Putamen (tissue), 1 donor: ENCODE measurements at places on chromosomes 7 and 10.

- no peak for DNase-seq
These were observed 23.5 kb downstream of the FBXW4 start for GRCh38 chr10:101671453-101671852.

- DNase-seq = no peak
These were observed 91.5 kb upstream of the TCERG1L start for GRCh38 chr10:131402771-131403650.

- no peak for DNase-seq
These were observed 170.6 kb downstream of the ARHGAP21 start for GRCh38 chr10:24553051-24553612.

GRCh38 chr10:97685395-97685958, 1.6 kb downstream of the AVPI1 start:
- DNase-seq = no peak

DNA sequence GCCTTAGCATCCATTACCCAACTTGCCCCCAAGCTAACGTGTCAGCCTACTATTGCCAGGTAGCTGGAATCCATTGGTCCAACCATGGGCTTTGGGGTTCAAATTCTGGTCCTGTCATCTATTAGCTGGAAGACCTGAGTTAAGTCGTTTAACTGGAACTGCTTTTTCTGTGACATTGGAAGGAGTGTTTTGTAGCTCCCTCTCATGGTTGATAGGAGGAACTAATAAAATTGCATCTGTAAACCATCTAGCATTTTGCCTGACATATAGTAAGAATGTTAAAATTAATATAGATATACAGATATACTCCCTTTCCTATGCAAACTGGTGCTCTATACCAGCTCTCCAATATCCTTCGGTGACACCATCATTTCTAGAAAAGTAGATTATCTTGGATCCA, 23.8 kb upstream of the SLF2 start:
- DNase-seq = no peak

- no peak for DNase-seq
These were observed 18.7 kb downstream of the ZNF786 start for GRCh38 chr7:149071641-149072437.

GRCh38 chr10:35639728-35640401, 2.2 kb downstream of the FZD8 start:
- DNase-seq = no peak

GRCh38 chr10:31413325-31413724, 94.3 kb downstream of the ZEB1 start:
- no peak for DNase-seq

DNA sequence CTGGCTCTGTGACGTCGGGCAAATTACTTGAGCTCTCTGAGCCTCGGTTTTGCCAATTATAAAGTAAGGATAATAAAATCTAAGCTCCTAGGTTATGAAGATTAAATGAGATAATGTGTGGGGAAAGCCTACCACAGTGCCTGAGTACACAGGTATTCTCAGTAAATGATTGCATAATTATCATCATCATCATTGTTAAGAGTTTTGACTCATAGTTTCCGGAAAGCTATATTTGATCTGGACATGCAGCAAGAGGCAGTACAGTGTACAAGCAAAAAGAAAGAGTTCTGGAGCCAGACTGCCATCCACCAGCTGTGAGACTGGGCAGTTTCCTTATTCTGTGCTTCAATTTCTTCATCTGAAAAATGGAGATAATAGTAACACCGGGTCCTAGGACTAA, 155.6 kb upstream of the YAE1 start:
- no peak for DNase-seq

- no peak for DNase-seq
These were observed 421.3 kb upstream of the GALNT17 start for GRCh38 chr7:70710651-70711050.

- no peak for DNase-seq
These were observed 67.0 kb downstream of the ZRANB1 start for GRCh38 chr10:125008689-125009638.

DNA sequence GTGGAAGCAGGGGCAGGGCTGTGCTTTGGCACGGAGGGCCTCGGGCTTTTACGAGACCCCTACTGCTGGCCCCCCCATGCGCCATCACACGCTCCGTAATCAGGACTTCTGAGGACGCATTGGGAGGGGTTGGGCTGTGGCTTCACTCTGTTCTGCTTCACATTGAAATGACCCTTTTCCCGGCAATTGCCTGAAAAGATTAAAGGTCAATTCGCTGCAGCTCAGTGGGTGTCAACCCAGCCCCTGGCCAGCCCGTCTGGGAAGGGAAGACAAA, 41.7 kb upstream of the UBE3C start:
- DNase-seq = no peak

GRCh38 chr7:150660939-150661613, 24.4 kb upstream of the GIMAP2 start:
- DNase-seq = no peak

DNA sequence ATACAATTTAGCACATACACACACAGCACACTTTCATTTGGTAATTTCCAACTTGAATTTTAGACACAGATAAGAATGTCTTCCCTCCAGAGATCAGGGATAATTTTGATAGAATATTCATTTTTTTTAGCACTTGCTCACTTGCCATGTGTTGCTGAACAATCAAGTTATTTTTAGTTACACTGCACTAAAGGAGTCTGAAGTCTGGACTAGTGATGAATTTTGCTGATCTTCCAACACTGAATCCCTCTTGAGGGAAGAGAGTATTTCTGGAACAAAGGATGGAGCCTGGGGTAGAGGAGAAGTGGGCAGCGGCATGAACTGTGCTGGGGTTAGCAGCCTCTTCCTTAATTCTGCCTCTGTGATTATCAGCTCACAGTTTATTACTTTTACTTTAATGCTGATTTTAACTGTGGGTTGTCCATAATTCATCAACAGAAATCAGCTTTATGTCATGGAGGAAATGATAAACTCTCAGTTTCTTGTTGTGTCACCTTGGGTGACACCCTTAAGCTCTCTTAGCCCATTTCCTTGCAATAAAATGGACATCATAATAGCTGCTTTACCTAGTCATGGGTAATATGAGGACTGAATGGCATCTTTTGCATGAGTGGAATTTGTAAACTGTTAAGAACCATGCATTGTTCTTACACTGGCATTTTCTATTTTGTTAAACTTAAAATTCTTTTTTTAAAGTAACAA, 32.1 kb downstream of the SGPL1 start:
- no peak for DNase-seq

- DNase-seq = no peak
These were observed 3.8 kb upstream of the CLDN3 start for GRCh38 chr7:73773700-73774517.
